HS-5 (cell line): ENCODE measurements at places on chromosomes 3 and 15.

GRCh38 chr15:67066041-67066958 is 898 bp downstream of the SMAD3 start:
- DNase-seq, result no peak

DNA sequence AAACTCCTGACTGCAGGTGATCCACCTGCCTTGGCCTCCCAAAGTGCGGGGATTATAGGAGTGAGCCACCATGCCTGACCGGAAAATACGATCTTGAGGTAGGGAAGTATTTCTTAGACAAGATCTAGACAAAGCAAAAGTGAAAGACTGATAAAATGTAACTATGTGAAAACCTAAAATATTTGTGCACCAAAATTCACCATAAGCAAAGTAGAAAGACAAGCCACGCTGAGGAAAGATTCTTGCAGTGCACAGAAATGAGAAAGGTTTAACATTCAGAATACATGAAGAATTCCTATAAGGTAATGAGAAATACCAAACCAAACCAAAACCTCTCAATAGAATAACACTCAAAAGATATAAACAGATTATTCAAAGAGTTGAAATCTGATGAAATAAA is 35.7 kb downstream of the SYNM start:
- DNase-seq, result no peak

DNA sequence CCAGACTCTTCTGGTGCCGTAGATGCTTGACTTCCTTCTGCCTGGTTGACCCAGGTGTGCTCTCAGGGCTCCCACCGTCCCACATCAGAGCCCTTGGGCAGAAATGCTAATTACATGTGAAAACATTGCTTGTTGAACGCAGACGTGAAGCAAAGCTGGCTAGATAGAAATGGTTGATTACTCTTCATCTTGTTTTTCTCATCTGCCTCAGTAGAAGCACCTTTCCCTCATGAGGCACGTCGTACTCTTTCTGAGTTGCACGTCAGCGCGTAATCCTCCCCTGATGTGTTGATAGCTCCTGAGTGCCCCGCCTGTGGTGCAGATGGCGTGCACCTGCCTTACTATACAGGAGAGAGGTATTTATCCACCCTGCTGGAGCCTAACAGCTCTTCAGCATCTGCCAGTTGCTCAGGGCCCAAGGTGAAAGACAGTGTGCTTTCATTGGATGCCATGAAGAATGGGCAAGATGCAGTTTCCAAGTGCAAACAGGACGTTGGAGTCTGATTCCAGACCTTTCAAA is 18.1 kb downstream of the MAP6D1 start:
- no peak for DNase-seq

- DNase-seq, result no peak
Observed at GRCh38 chr15:100191161-100191560, 150.6 kb downstream of the ADAMTS17 start.

DNA sequence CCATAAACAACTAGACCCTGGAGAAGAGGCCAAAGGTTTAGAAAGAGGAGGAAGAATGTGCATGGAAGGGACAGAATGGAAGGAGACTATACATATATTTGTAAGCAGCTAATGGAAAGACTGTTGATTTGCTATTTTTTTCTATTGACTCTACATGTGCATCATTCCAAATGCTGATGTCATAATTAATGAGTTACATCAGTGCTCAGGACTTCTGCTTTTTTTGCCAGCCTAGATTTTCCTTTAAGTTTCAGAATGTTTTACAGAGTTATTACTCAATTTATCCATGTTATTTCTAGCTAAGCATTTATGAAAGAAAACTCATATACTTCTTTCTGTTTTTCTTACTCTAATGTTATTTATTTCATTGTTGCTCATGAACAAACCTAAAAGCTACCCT is 62.6 kb upstream of the VGLL3 start:
- DNase-seq, result no peak
